ENCODE measurements at places on chromosomes 3 and 15.

DNA sequence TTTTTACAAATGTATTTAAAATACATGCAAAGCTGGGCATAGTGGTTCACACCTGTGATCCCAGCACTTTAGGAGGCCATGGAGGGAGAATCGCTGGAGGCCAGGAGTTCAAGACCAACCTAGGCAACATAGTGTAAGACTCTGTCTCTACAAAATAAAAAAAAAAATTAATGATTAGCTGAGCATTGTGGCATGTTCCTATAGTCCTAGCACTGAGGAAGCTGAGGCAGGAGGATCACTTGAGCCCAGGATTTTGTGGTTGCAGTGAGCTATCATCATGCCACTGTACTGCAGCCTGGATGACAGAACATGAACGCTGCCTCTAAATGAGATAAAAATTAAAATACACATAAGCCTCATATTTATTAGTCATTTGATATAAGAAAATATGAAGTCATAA, 142.8 kb downstream of the TCF12 start:
- no peak for DNase-seq

GRCh38 chr3:38387862-38388261, 41.3 kb downstream of the XYLB start:
- no peak for DNase-seq

GRCh38 chr3:66755924-66756323, 242.2 kb upstream of the KBTBD8 start:
- DNase-seq: no peak

GRCh38 chr3:156093964-156094363, 26.4 kb upstream of the KCNAB1 start:
- DNase-seq: no peak

DNA sequence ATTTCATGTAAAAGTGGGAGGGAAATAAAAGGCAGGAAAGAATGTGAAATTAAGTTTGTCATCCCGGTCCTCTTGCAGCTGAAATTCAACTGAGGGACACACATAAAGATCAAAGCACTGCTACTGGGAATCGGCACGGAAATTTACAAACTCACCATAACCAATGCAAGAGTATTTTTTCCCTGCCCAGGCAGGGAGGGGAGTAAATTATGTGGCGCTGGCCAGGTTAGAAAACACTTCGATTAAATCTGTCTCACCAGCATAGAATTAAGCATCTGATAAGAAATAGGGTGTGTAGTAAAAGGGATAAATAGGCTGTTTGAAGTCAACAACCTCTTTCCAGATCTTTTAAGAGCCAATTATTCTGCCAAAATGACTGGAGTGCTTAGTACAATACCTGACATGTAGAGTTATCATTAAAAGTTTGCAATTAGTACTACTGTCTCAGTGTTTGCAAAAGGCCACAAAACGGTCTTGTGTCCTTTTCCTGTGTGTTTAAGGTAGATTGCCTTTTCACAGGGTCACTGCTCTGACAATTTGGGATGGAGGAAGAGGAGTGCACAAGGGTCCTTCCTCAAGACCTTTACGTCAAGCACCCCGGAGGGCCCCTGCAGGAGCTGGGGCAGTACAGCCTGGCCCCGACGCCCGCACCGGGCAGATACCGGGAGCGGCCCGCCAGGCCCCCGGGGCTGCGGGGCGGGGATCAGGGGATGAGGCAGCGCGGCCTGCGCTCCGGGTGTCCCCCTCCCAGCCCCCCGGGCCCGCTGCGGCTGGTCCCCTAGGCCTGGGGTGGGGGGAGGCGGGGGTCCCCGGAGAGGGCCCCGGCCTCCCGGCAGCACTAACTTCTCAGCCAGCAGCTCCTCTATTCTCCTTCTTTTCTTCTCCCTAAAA, 651 bp downstream of the UBA3 start:
- no peak for DNase-seq
